ENCODE measurements at places on chromosomes 1 and 21.

GRCh38 chr1:168320800-168321450, 40.2 kb downstream of the TBX19 start:
- no peak for DNase-seq

GRCh38 chr1:156742801-156743200, 1.9 kb upstream of the MRPL24 start:
- DNase-seq: no peak

GRCh38 chr1:44945967-44946366, 40.4 kb downstream of the EIF2B3 start:
- no peak for DNase-seq

DNA sequence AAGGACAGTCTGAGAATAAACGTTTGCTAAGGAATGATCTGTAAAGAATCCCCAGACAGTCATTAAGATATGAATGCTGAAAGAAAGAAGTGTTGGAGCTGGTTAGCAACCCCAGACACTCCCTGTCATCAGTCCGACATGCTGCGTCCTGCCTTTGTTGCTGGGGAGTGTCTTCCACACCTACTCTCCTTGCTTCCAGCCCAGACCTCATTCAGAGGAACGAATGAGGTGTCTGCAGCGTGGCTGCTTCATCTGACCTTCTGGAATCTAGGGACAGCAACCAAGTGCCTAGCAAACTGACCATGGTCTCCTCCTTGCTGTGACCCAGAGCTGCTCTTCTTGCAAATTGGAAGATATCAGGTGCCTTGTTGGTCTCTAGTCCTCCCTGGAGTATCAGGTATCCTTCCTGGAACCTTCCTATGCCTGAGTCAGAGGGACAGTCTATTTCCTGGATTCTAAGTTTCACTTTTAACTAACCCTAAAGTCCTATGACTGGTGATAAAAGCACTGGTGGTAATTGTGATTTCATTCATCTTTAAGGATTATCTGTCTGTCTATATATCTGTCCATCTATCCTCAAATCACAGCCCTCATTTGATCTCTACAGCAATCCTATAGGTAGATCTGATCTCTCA, 45.3 kb downstream of the NFASC start:
- no peak for DNase-seq

GRCh38 chr21:44433791-44434567, 21.3 kb upstream of the LRRC3 start:
- no peak for DNase-seq

GRCh38 chr1:228180271-228180958, 14.8 kb downstream of the IBA57 start:
- no peak for DNase-seq

DNA sequence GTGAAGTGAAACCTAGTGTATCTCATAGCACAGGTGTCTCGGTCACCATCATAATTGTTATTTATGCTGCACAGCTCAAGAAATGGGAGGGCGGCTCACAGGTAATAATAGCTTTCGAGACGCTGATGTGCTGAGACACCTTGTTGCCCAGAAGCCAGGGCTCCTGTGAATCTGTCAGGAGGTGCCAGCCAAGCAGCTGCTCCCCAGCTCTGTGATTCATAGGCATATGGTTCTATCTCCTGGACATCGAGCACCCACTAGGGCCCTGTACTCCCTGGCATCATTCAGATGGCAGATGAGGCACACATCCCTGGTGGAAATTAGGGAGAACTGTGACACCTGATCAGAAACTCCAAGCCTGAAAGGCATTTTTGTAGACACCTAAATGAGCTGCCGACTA, 53.5 kb downstream of the SYT6 start:
- no peak for DNase-seq

Data from AG09309 (cell line).